Activated CD4-positive, alpha-beta T cell treated with anti-CD3 and anti-CD28 coated beads, Interleukin-2, amount 50 U/mL, for 4 hours (primary cell): ENCODE measurements at places on chromosomes 12 and 14.
A peak's percentile ranks its signal among the peaks of the same experiment; 100 is the strongest.

- peak; percentile 2 for DNase-seq
Measured at GRCh38 chr14:61178226-61179060, 102.7 kb downstream of the TMEM30B start.

GRCh38 chr14:94313991-94314655 is 9.0 kb downstream of the SERPINA6 start:
- DNase-seq = no peak

GRCh38 chr12:22272335-22273151 is 62.0 kb downstream of the ST8SIA1 start:
- DNase-seq = no peak

DNA sequence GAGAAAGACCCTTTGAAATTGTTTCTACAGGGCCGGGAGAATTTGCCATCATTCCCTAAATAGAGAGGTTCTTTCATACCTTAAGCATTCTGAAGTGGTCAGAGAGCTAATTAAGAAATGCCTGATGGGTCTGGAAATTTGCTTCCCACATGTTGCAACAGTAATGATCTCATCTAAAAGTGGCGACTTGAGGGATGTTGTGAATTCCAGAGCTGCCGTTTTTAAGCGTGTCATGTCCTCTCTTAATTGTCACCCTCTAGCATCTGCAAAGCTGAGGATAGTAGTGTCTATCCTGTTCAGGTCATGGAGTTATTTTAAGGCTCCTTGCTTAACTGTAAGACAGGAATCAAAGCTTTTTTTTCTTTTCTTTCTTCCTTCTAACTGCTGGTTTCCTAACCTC is 60.4 kb downstream of the FOS start:
- no peak for DNase-seq

- no peak for DNase-seq
Measured at GRCh38 chr12:31578632-31579031, 12.3 kb downstream of the DENND5B start.

DNA sequence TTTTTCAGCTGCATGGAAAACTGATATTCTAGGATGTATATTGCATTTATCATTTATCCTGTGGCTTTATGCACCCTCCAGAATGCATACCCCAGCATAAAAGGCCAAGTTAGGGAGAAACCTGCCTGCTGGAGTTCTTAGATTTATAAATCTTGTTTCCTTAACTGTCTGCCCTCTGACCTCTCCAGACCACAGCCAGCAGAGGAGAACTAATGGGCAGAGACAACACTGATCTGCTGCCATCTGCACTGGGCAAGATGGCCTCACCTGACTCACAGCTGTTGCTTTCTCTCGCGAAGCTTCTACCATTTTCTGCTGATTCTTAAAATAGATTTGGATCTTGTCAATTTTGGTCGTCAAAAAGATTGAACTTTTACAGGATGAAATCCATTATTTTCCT is 65.8 kb downstream of the PPP2R5C start:
- DNase-seq = no peak

DNA sequence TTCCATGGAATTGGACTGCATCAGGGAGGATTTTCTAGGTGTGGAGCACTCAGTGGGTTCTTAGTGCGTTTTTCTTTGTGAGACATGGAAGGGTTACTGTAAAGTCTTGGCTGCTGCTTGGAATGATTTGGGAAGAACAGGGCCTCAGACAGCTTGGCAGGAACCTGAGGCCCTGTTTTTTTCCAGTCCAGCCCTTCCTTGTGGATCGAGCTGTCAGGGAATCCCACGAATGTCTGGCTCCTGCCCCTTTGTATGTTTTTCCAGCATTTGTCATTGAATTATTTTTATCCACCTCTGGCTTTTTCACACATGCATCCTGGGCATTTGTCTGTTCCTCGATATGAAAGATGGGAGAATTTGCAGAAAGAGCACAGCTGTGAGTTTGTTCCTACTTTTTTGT is 158.5 kb downstream of the TGFB3 start:
- no peak for DNase-seq

DNA sequence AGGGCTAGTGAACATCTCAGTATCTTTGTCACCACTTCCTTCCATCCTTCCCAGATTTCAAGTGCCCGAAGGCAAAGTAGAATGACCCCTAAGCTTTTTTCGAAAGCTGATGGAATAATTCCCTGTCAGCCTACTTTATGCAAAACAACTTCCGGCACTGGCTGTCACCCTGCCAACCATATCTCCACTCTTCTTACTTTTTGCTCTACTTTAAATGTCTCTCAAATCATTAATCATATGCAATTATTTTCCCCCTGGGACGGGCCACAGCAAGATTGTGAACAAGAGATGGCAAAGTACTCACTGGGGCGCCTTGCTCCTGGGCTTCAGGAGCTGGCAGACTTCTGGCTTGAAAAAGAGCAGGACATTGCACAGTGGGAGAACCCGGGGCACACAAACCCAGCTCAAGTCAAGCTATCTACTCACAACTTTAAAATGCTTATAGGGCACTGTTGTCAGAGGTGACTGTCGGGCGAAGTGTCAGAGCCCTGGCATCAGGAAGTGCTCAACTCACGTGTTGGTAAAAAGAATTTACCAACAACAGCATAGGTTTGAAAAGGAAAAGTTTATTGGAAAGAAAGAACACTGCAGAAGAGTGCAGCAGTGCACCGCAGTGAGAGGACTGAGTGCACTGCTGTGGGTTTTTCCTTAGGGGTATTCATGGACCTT is 373.5 kb downstream of the PAWR start:
- no peak for DNase-seq

GRCh38 chr14:29803045-29803444 is 124.6 kb downstream of the PRKD1 start:
- no peak for DNase-seq

DNA sequence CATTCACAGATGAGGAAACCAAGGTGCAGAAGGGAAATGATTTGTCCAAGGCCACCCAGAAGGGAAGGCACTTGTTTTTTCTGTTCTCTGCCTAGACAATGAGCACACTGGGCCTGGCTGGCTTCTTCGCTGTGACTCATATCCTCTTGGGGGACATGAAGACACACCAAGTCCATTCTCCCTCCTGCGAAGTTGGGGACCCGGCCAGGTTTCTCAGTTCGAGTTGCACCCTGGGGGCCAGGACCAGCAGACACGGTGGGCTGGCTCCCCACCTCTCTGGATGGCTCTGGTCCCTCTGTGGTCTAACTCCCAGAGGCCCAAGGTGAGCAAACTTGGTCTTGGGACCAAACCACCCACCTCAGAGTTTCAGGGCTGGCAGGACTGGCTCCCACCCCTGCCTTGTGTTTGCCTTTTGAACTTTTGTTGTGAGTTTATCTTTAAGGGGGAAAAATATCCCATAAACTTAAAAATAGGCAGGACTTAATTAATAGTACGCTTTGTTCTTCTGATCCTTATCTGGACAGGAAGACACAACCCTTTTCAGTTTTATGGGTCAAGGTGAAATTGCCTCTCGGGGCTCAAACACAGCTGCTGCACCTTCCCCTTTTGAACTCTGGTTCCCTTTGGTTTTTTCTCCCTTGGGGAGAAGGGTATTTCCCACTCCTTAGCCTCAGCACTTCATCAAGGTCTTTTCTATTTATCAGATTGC is 9.0 kb upstream of the MLEC start:
- DNase-seq = no peak

DNA sequence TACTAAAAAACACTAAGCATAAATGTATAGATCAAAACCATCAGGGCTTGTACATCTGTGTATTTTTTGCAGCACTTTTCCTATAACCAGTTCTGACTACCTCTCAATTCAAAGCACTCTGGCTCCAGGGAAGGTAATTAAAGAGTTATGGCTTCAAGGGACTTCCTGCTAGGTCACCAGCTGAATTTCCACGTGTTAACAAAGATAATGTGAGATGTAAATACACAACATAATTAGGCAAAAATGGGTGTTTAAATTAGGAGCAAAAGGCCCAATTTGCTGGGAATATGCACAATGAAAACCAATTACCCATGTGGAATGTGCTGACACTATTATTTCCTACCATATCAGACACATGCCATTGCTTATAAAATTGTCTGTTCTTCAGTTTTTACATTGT is 513.4 kb upstream of the FLRT2 start:
- DNase-seq = no peak

GRCh38 chr12:57216921-57217879 is 606 bp downstream of the NXPH4 start:
- no peak for DNase-seq

DNA sequence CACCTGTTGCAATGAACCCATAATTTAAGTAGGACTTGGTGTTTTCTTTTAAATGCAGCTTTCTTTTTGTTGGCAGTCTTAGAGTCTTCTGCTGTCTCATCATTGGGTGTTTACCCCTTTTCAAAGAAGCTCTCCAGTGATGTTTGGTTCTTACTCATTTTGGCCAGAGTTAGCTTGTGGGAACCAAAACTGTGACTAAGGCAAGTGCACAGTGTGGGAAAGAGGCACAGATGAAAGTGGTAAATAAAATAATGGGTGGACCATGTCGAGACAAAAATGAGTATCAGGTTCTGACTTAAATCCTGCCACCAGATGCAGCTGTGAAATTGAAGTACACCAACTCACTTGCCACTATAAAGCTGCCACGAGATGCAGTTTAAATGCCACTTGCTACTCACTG is 615.4 kb upstream of the MIS18BP1 start:
- DNase-seq = no peak

- DNase-seq = no peak
Measured at GRCh38 chr12:6818222-6818621, 3.4 kb upstream of the GPR162 start.

- no peak for DNase-seq
Measured at GRCh38 chr12:117111386-117111785, 12.2 kb upstream of the TESC start.
